GDM1 (cell line): ENCODE measurements at places on chromosomes 7 and 10.

GRCh38 chr7:69696686-69697685, 98.7 kb downstream of the AUTS2 start:
- DNase-seq: no peak

GRCh38 chr7:144941127-144941526, 105.3 kb upstream of the TPK1 start:
- no peak for DNase-seq

DNA sequence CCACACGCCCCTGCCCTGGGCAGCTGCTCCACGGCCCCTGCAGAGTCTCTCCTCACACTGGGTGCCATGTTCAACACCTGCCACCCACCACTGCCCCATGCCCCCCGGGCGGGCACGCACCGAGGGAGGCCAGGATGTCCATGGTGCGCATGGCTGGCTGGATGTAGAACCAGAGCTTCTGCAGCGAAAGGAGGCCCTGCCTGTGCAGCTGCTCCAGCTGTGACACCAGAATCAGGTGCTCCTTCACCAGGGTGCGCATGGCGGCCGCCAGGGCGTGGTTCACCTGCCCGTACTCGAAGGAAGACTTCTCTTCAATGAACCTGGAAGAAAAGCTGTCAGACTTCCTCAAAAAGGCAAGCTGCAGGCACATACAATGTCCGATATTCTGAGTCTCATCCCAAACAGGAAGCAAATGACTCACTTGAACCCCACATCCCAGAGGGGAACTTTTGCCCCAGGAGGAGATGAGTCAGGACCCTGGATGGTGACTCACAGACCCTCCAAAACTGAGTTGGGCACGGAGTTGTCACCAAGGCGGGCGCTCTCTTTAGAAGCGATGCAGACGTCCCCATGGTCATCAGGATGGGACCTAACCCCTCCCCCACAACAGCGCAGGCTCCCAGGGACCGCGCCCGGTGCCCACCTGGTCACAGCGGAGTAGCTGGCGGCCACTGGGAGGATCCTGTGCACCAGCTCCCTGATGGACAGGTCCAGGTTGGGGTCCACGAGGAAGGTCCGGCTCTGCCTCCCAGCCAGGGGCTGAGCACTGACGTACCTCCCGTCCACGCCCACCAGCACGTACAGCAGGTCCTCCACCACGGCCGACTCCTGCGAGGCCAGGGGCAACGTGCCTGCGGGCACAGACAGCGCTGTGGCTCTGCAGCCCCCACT, 15.5 kb downstream of the TUBGCP2 start:
- DNase-seq: no peak

DNA sequence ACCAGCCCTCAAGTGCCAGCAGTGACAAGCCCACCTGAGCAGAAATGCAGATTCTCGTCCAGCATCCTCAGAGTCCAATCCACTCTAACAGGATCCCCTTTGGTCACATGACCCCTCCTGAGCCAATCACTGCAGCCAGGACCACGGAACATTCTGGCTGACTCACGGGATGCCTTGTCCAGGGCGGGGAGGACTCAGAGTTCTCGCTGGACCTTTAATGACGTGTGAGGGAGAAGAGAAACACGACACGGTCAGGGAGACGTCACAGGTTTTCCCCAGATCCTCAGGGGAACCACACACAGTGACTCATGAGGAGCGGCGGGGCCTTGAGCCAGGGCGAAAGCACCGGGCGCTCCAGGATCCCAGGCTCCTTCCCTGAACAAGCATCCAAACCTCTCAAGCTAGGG, 155.7 kb downstream of the PTPRN2 start:
- no peak for DNase-seq

GRCh38 chr7:47361236-47361635, 220.7 kb downstream of the TNS3 start:
- DNase-seq: no peak

GRCh38 chr10:119031496-119032059, 2.1 kb downstream of the NANOS1 start:
- no peak for DNase-seq

DNA sequence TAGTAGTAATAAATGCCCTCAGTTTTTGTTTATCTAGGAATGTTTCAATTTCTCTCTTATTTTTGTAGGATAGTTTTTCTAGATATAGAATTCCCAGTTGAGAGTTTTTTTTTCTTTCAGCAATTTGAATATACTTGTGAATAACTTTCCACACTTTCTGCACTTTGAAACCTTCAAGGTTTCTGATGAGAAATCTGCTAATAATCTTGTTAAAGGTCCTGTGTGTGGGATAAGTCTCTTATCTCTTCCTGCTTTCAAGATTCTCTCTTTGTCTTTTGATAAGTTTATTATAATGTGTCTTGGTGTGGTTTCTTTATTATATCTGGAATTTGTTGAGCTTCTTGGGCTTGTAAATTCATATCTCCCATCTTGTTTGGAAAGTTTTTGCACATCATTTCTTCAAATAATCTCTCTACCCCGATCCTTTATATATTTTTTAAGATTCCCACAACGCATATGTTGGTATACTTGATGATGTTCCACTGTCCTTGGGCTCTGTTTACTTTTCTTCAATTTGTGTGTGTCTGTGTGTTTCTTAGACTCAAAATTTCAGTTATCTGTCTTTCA, 103.5 kb downstream of the MKX start:
- DNase-seq: no peak

GRCh38 chr10:130244928-130245495, 108.8 kb downstream of the GLRX3 start:
- DNase-seq: no peak

- DNase-seq: peak; percentile 19
Observed at GRCh38 chr7:102272075-102272916, 14.4 kb upstream of the SH2B2 start.

DNA sequence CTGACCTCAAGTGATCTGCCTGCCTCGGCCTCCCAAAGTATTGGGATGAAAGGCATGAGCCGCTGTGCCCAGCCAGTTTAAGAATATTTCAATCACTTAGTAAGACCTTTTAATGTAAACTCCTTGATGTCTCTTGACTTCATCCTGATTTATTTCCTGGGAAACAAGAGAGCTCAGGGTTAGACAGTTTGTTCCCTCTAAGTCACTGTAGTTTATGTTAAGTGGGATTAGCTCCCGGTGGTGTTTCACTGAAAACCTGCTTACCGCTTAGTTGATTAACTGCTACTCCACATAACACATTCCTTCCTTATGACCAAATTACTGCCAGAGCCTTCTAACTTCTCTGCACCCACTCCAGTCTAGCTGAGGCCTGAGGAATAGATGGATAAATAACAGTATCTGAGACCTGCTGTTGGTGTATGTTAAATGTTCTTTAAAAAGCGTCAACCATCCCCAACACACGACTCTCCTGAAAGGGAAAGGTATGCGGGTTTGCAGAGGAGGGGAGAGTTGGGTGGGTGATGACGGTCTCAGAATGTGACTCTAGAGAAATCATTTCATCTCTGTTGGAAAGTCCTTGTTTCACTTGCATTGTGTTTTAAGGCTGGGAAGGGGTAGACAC, 48.7 kb downstream of the CREB3L2 start:
- no peak for DNase-seq

GRCh38 chr7:130791746-130792145, 57.7 kb upstream of the KLF14 start:
- DNase-seq: no peak

- peak; percentile 51 for DNase-seq
Observed at GRCh38 chr10:1488970-1489548, 248.3 kb downstream of the ADARB2 start.

- no peak for DNase-seq
Observed at GRCh38 chr10:84493361-84493760, 165.0 kb downstream of the CCSER2 start.

DNA sequence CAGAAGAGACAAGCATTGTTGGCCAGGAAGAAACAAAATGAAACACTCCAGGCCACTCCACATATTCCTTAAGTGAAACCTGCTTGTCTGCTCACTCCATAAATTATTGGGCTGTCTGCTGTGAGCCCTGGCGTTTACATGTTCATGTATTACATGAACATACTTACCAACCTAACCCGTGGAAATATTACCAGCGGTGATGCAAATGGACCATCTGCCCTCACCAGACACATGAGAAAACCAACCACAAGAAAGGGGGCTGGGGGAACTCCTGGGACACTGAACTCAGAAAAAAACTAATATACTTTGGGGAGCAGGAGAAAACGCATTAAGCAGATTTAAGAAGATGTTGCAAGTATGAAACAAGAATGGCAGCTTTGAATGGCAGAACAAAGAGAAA, 731.2 kb upstream of the IGFBP3 start:
- no peak for DNase-seq

DNA sequence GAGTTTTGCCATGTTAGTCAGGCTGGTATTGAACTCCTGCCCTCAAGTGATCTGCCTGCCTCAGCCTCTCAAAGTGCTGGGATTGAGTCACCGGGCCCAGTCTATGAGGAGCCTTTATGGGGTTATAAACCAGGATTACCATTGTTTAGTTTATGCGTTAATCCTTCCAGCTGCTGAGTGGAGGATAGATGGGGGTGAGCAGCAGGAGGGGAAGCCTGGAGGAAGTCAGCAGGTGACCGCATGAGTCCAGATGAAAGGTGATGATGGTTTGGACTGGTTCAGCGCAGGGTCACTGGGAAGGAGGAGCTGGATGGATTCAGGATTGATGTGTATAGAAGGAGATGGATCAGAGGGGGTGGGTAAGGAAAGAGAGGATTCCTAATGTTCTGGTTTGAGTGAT, 197.1 kb downstream of the ADAM12 start:
- DNase-seq: no peak

DNA sequence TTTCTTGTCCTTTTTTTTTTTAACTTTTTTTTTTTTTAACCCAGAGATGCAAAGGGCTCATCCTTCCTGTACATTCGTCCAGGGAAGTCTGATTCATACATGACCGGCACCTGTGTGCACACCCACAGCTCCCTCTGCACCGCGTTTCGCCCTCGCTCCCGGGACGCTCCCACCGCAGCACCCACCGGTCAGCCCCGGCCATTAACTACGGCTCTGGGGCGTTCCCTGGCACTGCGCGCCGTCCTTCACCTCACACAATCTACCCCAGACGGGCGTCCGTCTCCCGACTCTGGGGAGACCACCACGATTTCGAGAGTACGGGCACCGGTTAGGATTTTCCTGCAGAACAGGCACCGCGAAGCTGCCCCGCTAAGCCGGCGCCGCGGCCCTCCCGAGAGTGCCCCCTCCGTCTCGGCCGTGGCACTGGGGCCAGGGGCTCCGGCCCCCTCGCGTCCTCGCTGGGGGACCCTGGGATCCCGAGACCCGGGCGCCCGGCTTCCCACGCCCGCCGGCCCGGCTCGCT, 452 bp downstream of the ATE1 start:
- DNase-seq: no peak

GRCh38 chr10:12259988-12260387, 64.0 kb downstream of the CDC123 start:
- DNase-seq: no peak

DNA sequence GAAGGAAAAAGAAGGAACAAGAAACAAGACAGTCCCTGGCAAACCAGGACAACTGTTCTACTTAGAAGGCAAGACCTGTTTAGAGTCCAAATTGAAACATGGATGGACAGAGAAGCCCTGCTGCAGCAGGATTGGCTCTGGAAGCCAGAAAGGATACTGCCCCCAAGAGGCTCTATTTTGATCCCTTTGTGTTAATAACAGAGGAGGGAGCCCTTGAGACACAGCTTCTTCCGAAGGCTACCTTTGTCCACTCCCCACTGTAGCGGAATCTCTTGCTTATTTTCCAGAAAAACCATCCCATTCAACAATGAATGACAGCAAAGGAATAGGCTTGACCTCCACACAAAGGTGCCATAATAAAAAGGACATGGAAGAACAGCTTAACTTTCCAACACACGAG, 120.3 kb upstream of the FOXK1 start:
- DNase-seq: no peak

- no peak for DNase-seq
Observed at GRCh38 chr7:81736091-81736490, 33.8 kb downstream of the HGF start.

DNA sequence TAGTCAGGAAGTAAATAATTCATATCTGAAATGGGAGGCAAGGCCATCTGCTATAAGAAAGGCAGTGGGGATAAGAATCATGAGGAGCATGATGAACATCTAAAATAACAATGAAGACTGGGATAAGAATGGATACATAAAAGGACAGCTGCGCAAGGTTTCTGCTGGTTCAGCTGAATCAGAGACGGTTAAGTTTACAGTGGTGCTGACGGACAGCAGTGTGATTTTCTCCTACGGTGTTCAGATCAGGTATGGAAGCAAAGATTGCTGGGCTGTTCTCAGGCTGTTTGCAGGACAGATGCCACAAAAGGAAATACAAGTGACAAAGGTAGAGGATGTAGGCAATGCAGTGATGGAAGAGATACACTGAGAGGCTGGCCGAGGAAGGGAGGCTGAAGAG, 8.4 kb downstream of the CYCS start:
- DNase-seq: no peak

- DNase-seq: no peak
Observed at GRCh38 chr7:68938151-68938550, 660.1 kb upstream of the AUTS2 start.

GRCh38 chr7:78768859-78769258, 684.6 kb downstream of the MAGI2 start:
- DNase-seq: no peak

GRCh38 chr10:127774766-127775559, 38.0 kb downstream of the FOXI2 start:
- no peak for DNase-seq

- no peak for DNase-seq
Observed at GRCh38 chr7:99499371-99499720, 735 bp downstream of the ZNF394 start.

DNA sequence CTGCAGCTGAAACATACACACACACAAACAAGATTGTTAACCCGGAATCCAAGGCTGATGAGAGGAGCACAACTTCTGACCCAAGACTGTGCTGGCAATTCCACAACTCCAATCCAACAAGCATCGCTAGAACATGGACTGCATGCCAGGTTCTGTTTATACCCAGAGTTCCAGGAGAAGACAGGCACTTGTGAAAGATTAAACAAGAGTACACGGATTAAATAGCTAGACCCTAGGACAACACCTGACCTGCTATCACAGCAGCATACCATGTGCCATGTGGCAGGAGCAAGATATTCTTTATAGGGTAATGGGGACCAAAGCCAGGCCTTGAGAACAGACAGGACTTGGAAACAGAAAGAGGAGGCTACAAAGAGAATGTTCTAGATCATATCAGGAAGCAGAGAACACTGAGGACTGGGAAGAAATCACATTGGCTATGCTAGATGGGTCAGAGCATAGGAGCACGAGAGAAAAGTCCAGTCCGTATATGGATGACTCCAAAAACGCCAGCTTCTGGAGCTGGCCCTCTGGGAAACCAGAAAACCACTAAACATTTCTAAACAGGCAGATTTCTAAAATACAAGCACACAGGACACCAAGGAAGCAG, 83.7 kb upstream of the ATP6V0A4 start:
- DNase-seq: no peak

DNA sequence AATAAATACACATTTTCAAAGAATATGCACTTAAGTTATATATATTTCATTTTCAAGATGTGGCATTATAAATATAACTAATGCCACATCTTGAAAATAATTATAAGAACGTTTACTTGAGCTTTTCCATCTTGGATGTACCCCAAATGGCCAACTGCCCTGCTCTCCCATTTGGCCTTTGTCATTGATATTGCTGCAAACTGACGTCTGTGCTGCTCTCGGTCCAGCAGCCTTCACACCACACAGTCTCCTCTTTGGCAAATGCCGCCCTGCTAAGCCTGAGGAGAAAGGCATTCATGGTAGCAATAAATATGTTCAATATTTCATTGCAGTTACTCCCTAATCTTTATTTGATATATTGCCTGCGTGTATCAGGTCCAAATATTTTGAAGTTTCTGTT, 384.6 kb upstream of the ADARB2 start:
- no peak for DNase-seq
